Central memory CD8-positive, alpha-beta T cell (primary cell): ENCODE measurements at places on chromosomes 1 and 21.

GRCh38 chr1:35371506-35371905, 103.0 kb downstream of the ZMYM4 start:
- H3K4me3 ChIP-seq, result no peak overlapping the region
- H3K36me3 ChIP-seq, result peaks cover 10% of the 10 kb centered on the region
- no peak overlapping the region for H3K27ac ChIP-seq

- peaks cover 45% of the 10 kb centered on the region for H3K4me1 ChIP-seq
- H3K4me3 ChIP-seq, result peak overlapping the region; percentile 70
- peak overlapping the region; percentile 91 for H3K27ac ChIP-seq
- H3K36me3 ChIP-seq, result peaks cover 47% of the 10 kb centered on the region
These were observed 12.7 kb downstream of the LCK start for GRCh38 chr1:32263744-32264143.

GRCh38 chr1:168344517-168344916, 63.8 kb downstream of the TBX19 start:
- no peak for DNase-seq
- H3K36me3 ChIP-seq, result peaks cover 11% of the 10 kb centered on the region
- H3K4me3 ChIP-seq, result no peak overlapping the region
- H3K4me1 ChIP-seq, result peaks cover 61% of the 10 kb centered on the region

DNA sequence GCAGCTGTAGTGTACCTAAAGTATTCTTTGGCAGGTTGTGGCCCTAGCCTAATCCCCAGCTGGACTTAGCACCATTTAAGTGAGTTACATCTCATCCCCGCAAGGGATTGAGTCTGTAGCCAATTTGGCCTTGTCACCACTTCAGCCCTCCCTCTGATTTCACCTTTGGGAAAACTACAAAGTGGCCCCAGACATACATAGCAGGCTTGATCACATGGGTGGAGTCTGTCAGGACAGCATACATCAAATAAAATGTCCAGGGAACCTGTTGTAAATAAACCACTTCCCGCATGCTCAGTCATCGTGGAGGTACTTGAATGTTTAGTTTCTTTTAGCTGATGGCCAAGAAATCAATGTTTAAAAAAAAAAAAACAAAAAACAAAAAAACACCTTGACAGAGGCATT, 142.5 kb downstream of the DHRS3 start:
- H3K27ac ChIP-seq, result no peak overlapping the region
- H3K36me3 ChIP-seq, result peaks cover 7% of the 10 kb centered on the region
- no peak for DNase-seq

DNA sequence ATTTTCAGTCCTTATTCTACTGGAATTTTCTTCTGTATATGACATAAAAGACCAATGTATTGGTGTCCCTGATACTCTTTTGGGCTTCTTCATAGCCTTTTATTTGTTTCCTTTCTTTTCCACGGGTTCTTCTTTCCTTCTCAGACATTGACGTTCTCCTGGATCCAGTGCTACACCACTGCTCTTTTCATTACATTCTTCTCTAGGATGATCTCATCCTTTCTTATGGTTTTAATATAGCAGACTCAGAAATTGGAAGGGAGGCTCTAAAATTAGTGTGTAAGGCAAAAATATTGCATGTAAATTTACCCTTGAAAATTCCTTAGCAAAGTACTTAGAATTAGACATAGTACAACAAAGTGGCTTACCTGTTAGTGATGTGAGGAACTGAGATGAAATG, 65.3 kb downstream of the SELENOF start:
- H3K4me1 ChIP-seq, result peaks cover 5% of the 10 kb centered on the region
- H3K27ac ChIP-seq, result no peak overlapping the region
- no peaks in the 10 kb centered on the region for H3K36me3 ChIP-seq
- DNase-seq, result no peak

- no peaks in the 10 kb centered on the region for H3K27me3 ChIP-seq
- DNase-seq, result no peak
- no peak overlapping the region for H3K4me3 ChIP-seq
- no peak overlapping the region for H3K27ac ChIP-seq
- H3K36me3 ChIP-seq, result peaks cover 17% of the 10 kb centered on the region
- H3K4me1 ChIP-seq, result peaks cover 45% of the 10 kb centered on the region
These were observed 7.3 kb downstream of the IER5 start for GRCh38 chr1:181095763-181096184.

- H3K27ac ChIP-seq, result no peak overlapping the region
- H3K4me1 ChIP-seq, result no peaks in the 10 kb centered on the region
- no peak for DNase-seq
- H3K36me3 ChIP-seq, result no peaks in the 10 kb centered on the region
- peaks cover 53% of the 10 kb centered on the region for H3K27me3 ChIP-seq
These were observed 389.9 kb downstream of the SIPA1L2 start for GRCh38 chr1:232239998-232240397.

GRCh38 chr1:191558379-191558778, 599.9 kb upstream of the RGS18 start:
- no peak overlapping the region for H3K4me3 ChIP-seq
- no peak for DNase-seq
- no peak overlapping the region for H3K27ac ChIP-seq
- no peaks in the 10 kb centered on the region for H3K4me1 ChIP-seq
- H3K36me3 ChIP-seq, result no peaks in the 10 kb centered on the region

DNA sequence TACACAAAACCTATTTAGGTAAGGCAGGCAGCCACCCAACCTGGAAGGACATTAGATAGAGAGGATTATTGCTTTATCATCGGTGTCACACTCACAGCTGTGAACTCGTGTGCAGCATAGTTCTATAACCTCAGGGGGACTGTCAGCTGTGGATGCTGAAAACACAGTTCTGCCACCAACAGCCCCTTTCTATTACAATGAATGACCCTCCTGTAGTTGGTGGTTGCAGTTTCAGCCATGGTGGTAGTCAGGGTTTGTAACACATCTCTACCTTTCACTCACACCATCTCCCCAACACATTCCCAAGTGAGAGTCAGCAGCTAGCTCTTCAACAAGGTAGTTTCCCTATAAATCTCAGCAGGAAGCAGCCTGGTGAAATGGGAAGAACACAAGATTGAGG, 136.8 kb downstream of the ZC3H11B start:
- H3K36me3 ChIP-seq, result no peaks in the 10 kb centered on the region
- H3K4me1 ChIP-seq, result no peaks in the 10 kb centered on the region
- H3K27ac ChIP-seq, result no peak overlapping the region
- H3K4me3 ChIP-seq, result no peak overlapping the region

DNA sequence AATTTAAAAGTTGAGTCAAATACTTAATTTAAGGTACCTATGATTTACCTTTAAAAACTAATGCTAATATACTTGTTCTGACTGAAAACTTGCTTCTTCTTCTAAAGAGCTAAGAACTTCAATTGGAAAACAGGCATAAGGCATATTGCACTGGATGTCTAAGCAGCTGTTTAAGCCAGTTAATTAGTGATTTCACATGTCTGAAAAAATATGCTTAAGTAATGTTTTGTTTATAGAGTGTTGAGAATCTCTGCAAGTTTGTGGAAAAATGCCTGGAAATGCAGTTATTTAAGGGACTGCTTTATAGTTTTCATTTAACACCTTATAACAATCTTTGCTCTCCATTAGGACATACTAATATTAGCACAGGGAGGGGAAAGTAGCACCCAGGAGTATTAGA, 28.2 kb downstream of the UBE2U start:
- no peaks in the 10 kb centered on the region for H3K4me1 ChIP-seq
- H3K4me3 ChIP-seq, result no peak overlapping the region
- DNase-seq, result no peak
- peaks cover 15% of the 10 kb centered on the region for H3K27me3 ChIP-seq
- no peaks in the 10 kb centered on the region for H3K36me3 ChIP-seq

- no peaks in the 10 kb centered on the region for H3K36me3 ChIP-seq
- no peaks in the 10 kb centered on the region for H3K4me1 ChIP-seq
- no peak overlapping the region for H3K4me3 ChIP-seq
- DNase-seq, result no peak
These were observed 51.7 kb downstream of the WLS start for GRCh38 chr1:68180441-68181164.

DNA sequence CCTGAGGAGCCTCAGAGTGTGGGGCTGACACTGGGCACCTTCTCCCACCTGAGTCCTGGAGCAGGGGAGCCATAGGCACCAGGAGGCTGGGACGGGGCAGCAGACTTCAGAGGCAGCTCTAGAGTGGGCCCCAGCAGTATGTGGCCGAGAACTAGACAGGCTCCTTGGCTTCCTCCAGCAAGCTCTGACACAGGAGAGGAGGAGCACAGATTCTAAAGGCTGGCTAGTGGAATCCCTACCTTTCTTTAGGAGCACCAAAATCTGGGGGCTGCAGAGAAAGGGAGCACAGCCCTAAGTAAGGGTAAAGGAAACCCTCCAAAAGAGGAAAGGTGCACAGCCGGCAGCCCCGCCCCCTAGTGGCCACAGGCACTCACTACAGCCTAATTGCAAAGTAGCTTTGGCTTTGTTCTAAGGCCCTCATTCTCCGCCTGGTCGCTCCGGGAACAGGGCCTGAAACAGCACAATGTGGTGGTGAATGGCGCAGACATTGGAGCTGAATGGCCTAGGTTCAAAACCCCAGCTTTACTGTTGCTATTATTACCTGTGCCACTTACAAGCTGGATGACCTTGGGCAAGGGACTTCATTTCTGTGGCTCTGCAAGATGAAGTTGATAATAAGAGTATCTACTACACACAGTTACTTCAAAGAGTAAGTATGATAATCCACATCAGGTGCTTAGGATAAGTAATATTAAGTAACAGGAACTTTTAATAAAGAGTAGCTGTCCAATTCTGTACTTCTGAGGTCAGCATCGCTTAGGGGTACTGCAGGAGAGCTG, 8.8 kb upstream of the GUCA2A start:
- peak; percentile 43 for DNase-seq
- H3K27ac ChIP-seq, result no peak overlapping the region
- no peak overlapping the region for H3K4me3 ChIP-seq
- peaks cover 4% of the 10 kb centered on the region for H3K4me1 ChIP-seq
- H3K27me3 ChIP-seq, result no peaks in the 10 kb centered on the region

GRCh38 chr1:35030338-35030737, 1.4 kb downstream of the ZMYM6 start:
- DNase-seq, result no peak
- peaks cover 46% of the 10 kb centered on the region for H3K4me1 ChIP-seq
- peaks cover 18% of the 10 kb centered on the region for H3K36me3 ChIP-seq
- no peaks in the 10 kb centered on the region for H3K27me3 ChIP-seq

DNA sequence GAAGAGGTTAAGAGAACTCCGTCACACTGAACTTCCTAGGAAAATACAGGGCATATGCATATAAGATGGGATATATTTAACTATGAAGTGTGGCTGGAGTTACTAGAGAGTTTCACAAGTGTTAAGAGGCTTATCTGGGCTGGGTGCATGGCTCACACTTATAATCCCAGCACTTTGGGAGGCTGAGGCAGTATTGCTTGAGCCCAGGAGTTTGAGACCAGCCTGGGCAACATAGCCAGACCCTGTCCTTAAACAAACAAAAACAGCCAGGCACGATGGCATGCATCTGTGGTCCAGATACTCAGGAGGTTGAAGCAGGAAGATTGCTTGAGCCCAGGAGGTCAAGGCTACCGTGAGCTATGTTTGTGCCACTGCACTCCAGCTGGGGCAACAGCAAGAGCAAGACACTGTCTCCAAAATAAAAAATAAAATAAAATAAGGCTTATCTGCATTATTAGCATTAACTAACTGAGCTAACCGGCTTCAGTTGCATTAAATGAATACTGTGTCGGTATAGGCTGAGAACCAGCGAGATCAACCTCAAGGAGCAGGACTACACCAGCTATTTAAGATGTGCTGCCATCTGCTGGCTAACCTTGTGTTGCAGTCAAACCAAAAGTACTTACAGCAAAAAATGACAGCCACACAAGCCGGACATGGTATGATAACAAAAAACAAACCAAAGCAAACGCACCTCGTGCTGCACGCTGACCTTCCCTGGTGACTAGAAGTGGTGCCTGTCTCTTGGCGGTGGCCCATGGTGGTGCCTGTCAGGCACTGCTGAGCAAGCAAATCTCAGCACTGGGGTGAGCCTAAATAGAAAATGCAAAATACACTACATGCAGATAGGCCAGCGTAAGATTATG, 19.7 kb upstream of the RBBP5 start:
- peaks cover 2% of the 10 kb centered on the region for H3K36me3 ChIP-seq
- H3K27me3 ChIP-seq, result no peaks in the 10 kb centered on the region
- peaks cover 13% of the 10 kb centered on the region for H3K4me1 ChIP-seq
- no peak overlapping the region for H3K27ac ChIP-seq

DNA sequence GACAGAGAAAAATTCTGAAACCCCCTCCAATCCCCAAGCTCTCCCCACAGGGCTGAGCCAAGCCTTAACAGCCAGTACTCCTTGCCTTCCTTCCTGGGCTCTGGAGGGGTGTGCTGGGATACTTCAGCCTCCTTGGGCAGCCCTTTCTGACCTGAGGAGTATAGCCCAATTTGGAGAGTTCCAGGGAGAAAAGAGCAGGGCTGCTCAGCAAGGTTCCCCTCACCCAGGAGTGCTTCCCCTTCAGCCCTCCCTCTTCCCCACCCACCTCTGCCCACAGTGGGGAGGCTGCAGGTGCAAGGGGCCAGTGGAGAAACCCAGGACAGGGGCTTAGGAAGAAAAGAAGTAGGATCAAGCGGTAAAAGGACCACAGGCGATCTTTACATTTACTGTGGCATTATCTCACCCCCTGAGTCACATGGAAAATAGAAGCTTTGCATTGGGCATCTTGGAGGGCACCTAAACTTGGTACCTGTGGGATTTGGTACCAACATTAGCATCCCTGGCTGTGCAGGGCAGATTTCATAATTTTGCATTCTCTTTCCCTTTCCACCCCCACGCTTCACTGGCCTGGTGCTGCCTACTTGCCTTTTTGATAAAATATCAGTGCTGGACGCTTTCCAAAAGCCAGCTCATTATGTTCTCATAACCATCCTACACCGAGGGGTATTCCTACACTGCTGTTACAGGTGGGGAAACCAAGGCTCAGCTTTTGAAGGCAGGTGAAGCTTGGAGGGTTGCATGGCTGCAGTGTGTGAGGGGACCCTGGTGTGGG, 2.8 kb upstream of the ADORA1 start:
- H3K36me3 ChIP-seq, result no peaks in the 10 kb centered on the region
- H3K4me1 ChIP-seq, result peaks cover 14% of the 10 kb centered on the region
- H3K27me3 ChIP-seq, result peaks cover 95% of the 10 kb centered on the region
- no peak overlapping the region for H3K27ac ChIP-seq

- no peak overlapping the region for H3K27ac ChIP-seq
- no peak overlapping the region for H3K4me3 ChIP-seq
- H3K4me1 ChIP-seq, result no peaks in the 10 kb centered on the region
- no peak for DNase-seq
- H3K27me3 ChIP-seq, result no peaks in the 10 kb centered on the region
These were observed 227.5 kb upstream of the LYPLAL1 start for GRCh38 chr1:218946147-218946546.

DNA sequence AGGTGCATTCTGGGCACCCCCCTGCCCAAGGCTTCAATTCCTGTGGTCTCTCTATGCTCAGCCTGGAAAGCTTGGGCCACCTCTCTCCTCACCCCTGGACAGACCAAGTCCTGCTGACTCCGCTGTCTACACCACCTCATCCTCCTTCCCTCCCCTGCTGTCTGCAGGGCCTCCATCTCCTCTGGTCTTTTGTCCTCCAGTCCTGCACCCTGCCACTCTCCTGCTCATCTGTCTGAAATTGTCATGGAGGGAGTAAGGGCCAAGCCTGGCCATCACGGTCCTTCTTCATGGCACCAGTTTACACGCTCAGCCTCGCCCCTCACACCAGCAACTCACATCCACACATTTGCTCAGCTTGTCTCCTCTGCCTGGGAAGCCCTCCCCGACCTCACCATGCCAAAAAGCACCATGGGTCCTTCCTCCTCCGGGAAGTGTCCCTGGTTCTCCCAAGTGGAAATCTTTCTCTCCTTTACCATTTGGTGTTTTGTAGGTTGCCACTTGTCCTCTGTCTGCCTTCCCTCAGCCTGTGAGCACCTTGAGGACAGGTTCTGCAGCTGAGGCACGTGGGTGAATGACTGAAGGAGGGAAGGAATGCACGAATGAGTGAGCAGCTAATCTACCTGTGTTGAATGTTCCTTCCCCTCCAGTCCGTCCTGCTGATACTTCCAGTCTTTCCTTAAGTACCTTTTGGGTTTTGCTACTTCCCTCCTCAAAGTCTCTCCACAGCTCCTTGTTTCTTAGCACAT, 2.1 kb upstream of the SLC2A1 start:
- H3K27ac ChIP-seq, result no peak overlapping the region
- H3K36me3 ChIP-seq, result peaks cover 27% of the 10 kb centered on the region
- H3K4me1 ChIP-seq, result peaks cover 34% of the 10 kb centered on the region
- DNase-seq, result no peak
